ENCODE measurements at places on chromosomes 11 and 22.
A peak's percentile ranks its signal among the peaks of the same experiment; 100 is the strongest.

DNA sequence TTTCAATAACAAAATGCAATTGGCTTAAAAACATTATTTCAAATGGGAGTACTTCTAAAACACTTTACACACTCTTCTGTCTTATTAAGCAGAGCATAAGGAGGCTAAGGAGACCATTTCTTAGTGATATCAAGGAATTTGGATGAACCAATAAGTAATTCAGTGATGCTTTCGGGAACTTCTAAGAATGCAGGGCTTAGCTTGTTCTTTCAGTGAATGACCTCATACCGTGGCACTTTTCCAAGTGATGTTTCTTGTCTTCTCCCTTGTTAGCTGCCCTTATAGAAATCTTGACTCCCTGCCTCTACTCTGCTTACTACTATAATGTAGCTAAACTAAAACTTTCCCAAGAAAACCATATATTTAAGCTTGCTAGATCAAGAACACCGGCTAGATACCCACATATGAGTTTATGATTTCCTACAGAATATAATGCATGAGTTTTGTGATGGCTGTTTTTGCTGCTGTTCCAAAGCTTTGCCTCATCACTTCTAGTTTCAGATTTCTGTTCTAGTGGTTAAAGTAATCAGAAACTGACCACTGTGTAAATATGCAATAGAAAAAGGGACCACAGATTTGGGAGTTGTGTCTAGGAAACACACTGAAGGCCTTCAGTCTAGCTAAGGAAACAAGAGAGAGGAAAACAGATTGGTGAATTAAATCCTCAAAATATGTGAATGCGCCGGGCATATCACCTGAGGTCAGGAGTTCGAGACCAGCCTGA lies 37.5 kb upstream of the STK33 start:
- DNase-seq = peak; percentile 57

GRCh38 chr11:131195661-131196517 lies 174.5 kb upstream of the NTM start:
- no peak for DNase-seq

DNA sequence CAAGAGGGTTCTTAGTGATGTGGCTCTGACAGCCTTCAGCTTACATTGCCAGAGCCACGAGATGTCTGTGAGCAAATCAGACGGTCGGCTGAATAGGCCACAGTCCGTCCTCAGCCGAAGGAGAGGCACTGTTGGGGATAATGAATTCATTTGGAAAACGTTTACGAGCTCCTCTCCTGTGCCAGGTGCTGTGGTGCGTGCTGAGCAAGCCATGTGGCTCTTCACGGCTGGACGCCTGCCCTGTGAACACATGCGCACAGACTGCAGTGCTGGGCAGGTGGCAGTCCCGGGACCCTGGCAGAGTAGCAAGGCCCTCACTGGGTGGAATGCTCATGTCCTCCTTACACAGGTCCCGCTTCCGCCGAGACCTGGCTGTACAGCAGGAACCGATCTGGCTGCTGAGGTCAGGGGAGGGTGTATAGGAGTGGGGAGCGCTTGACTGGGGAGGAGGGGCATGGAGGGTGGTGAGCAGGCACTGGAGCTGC lies 6.8 kb downstream of the TBC1D22A start:
- no peak for DNase-seq

GRCh38 chr11:98277251-98277912 lies 743.4 kb upstream of the CNTN5 start:
- DNase-seq = no peak

- DNase-seq = peak; percentile 8
Observed at GRCh38 chr22:41226723-41227655, 13.7 kb downstream of the CHADL start.

GRCh38 chr11:35097814-35098455 lies 41.0 kb upstream of the CD44 start:
- DNase-seq = no peak

DNA sequence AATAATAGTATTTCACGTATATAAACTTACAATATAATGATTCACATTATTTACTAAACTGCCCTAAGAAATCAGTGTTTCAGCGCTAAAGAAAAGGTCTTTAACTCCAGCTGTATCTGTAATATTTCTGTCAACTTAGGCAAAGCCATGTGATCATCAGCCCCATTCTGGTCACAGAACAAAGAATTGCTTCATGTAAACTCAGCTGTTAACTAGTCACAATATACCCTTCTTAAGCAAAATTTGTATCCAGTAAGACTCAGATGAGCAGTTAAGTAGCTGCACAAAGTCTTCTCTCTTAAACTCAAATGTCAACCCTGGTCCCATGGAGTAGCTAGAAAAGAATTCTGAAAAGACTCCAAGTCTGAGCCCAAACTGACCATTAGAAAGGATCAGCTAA lies 26.6 kb downstream of the HPS5 start:
- DNase-seq = no peak

- DNase-seq = no peak
Observed at GRCh38 chr11:17258670-17259069, 17.9 kb upstream of the NUCB2 start.

DNA sequence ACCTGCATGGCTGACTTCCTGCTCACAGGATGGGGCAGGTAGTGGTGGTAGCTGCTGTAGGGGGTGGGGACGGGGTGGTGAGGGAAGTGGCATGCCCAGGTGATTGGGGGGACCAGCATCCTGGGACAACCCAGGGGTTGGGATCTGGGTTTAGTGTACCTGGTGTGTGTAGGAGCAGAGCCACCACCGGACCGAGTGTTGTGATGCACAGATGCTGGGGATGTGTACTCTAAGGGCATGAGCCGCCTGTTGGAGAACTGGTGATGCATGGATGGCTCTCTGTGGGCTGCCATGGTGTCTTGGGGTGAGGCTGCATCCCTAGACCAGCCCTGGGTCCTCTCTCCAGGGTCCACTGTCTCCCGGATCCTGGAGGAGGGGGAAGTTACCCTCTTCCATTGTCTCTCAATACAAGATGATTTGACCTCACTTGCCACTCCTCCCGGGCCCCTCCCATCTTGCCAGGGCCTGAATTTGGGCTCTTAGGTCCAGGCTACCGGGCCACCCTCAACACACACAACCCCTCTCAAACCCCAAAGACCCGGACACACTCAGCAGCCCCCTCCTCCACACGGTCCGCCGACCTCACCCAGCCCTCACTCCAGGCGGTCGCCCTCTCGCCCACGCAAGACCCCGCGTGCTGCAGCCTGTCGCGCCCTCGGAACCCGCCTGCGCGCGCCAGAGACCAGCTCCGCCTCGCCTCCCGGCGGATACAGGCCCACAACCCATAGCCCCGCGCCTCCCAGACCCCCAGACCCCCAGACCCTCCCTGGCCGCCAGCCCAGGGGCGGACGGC lies 619 bp downstream of the LRRC75B start:
- no peak for DNase-seq

Data from tibial nerve (tissue), 4 donors.